Stimulated activated CD4-positive, alpha-beta T cell treated with anti-CD3 and anti-CD28 coated beads, Interleukin-2, amount 100 ng/mL, for 4 hours (primary cell): ENCODE measurements at places on chromosomes 13 and 19.

- DNase-seq: no peak
Observed at GRCh38 chr13:23722726-23723453, 152.7 kb downstream of the TNFRSF19 start.

GRCh38 chr19:43643326-43643725 is 3.7 kb upstream of the CADM4 start:
- no peak for DNase-seq

- no peak for DNase-seq
Observed at GRCh38 chr19:5897189-5897969, 6.2 kb downstream of the NDUFA11 start.

DNA sequence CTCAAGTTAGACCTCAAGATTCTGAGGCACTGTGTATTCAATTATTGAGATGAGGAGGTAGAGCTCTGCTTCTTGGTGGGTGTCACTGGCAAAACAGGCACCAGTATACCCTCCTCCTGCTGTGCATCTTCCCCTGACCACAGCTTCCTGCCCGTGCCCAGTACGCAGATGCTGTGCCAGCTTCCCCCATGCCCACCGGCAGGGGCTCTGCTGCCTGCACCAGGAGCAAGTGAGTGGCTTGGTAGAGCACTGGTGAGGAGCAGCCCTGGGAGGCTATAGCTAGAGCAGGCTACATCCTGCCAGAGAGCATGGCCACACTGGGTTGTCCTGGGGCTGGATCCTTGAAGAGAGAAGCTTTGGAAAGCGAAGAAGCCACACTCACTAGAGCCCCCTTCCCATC is 21.0 kb upstream of the RNF17 start:
- DNase-seq: no peak

DNA sequence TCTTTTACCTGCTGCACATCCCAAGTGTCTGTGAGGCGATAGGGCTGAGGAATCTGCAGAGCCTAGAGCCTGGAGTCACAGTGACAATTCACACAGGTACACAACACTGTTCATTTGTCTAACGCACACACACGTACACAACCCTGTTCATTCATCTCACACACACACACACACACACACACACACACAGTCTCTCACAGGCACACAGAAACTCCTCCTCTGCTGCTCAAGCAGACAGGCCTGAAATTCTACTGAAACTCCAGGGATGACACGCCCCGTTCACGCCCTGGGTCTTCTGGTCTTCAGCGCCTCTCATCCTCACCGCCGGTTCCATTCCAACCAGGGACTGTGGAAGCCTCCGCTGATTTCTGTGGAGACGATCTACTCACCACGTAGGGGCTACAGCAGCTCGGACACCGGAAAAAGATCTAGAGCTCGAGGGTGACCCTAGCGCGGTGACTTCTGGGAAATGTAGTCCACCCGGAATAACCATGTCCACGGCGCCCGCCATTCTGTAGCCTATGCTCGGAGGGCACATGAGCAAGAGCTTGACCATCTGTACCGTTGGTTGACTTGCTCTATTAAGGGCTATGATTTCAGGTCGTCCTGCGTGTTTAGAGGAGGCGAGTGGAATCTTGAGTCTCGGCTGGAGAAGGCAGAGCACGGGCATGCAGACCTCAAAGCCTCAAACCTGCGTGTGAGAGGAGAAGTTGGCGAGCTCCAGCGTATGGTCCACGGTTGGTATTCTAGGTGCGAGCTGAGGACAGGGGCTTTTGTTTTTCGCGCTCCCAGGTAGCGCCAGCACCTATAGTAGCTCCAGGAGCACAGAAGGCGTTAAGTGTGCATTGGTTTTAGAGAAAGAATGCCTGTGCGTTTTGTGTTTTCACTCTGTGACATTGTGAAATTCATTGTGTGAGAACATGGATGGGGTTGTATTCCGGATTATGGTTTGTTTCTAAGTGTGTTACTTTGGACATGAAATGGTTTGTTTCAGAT is 33.4 kb downstream of the ZNF45 start:
- peak; percentile 52 for DNase-seq
